ENCODE measurements at places on chromosomes 1 and 21.

DNA sequence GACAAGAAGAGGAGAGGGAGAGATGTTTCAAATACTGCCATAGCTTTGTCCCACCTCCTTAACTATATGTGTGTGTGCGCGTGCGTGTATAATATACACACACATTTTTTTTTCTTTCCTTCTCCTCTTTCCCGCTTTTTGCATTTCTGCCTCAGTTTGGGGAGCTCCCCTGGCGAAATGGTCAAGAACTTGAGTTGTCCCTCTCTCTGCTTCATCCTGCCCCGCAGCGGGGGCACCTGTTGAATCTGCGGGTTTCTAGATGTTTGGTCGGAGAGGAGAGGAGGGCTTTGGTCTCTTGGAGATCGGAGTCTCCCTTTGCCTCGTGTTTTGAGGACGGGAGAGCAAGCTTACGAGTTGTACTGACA is 504 bp downstream of the SCCPDH start:
- DNase-seq, result no peak

- no peak for DNase-seq
Measured at GRCh38 chr1:178262120-178262500, 168.2 kb downstream of the RASAL2 start.

GRCh38 chr21:43024439-43025136 is 50.2 kb downstream of the PKNOX1 start:
- no peak for DNase-seq

GRCh38 chr1:154975409-154976059 is 1.1 kb downstream of the CKS1B start:
- DNase-seq, result no peak

DNA sequence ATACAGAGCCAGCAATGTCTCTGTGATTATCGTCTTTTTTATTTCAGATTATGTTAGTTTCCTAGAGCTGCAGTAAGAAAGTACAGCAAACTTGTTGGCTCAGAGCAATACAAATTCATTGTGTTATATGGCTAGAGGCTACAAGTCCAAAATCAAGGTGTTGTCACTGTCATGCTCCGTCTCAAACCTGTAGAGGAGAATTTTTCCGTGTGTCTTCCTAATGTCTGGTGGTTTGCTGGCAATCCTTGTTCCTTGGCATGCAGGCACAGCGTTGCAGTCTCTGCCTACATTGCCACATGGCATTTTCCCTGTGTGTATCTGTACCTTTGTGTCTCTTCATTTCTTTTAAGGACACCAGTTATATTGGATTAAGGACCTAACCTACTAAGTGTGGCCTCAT is 244.4 kb downstream of the LRRIQ3 start:
- no peak for DNase-seq

DNA sequence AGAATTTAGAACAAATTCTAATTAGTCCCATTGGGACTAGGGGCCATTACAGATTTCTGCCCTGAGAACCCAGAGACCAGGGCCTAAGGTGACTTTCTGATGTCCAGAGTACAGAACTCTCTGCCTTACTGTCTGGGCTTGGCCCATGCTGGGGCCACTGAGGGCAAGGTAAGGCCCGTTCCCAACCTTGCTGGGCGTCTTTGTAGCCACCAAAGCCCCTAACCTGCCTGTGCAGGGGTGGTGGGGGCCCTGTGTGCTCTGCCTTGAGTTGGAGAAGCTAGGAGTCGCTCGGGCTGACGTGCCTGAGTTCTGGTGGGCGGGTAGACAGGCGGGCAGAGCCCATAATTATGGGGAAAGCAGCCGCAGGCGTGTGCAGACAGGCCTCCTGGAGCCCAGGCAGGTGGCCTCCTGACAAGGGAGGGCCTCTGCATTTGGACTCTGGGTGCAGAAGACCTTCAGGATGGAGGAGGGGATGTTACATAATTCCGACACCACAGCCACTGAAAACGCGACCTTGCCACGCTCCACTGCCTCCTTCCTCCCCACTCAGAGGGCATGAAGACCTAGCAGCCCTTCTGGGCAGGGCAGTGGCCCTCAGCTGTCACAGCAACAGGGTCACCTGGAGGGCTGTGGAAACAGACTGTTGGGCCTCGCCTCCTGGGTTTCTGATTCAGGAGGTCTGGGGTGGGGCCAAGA is 239.9 kb upstream of the TMEM51 start:
- no peak for DNase-seq

DNA sequence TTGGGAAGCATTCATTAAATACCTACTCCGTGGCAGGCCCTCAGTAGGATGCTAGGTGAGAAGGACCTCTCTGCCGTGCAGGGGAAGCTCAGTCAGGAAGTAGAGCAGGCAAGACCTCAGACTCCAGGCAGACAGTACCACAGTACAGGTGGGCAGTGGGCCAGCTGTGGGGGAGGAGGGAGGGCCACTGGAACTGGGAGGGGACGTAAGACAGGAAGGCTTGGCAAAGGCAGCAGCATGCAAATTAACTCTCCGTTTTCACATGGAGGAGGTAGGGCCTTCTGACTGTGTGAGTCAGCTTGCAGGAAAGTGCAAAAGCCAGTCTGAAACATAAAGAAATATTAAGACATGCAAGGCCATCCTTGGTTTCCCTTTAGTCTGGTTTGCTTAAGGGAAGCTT is 157.7 kb downstream of the TRIM33 start:
- no peak for DNase-seq

DNA sequence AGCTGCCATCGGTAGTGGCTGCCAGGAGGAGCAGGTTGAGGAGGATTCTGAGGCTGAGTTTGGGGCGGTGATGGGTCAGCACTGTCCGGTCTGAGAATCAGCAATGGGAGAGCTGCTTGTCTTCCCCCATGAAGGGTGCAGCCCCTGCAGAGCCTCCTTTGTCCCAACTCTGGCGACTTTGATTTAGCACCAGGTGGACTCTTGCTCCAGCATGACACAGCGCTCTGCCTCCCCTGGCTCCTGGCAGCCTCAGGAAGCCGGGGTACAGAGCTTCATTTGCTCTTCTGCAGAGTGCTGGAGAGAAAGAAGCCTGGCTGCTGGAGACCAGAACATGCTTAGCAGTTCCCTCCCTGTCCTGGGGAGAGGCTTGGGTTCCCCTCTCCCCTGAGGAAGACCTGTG is 13.3 kb downstream of the ZDHHC18 start:
- no peak for DNase-seq

- DNase-seq, result no peak
Measured at GRCh38 chr1:45414746-45415145, 74.5 kb upstream of the MUTYH start.

DNA sequence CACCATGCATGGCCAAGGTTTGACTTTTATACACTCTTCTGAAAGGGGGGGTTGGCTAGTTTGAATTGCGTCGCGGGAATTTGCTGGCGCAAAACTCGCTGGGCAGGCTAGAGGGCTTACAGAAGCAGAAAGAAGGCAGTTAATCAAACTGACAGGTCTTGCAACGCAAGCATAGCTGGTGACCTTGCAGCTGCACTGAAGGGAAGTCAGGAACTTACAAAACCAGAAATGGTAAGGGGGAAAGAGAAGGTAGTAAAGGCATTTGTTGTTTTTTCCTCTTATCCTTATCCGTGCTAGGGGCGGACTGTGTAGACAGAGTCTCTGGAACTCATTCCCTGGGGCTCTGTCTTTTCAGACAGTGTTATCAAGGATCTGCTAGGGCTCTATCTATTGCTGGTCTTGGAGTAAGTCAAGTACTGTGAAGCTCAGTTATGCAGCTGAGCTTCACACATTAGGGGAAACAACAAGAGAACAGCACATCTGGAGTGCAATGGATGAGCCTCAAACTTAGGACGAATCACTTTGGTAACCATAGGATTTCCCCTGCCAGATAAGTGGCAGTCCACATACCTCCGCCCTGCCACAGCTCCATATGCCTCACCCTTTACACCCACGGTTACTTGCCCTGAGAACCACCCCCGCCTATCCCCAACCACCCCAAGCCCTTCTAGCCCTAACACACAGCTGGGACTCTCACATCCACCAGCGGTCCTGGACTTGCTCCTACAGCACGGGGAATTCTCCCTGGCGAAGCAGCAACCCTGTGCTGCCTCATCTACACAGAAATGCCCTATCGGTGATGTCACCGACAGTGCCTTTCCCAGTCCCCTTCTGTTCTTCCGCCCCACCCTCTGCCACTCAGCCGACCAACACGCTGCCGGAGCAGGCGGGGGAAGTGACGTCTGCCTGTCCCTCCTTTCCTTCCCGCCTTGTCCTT is 251.4 kb downstream of the FAM72C start:
- no peak for DNase-seq

DNA sequence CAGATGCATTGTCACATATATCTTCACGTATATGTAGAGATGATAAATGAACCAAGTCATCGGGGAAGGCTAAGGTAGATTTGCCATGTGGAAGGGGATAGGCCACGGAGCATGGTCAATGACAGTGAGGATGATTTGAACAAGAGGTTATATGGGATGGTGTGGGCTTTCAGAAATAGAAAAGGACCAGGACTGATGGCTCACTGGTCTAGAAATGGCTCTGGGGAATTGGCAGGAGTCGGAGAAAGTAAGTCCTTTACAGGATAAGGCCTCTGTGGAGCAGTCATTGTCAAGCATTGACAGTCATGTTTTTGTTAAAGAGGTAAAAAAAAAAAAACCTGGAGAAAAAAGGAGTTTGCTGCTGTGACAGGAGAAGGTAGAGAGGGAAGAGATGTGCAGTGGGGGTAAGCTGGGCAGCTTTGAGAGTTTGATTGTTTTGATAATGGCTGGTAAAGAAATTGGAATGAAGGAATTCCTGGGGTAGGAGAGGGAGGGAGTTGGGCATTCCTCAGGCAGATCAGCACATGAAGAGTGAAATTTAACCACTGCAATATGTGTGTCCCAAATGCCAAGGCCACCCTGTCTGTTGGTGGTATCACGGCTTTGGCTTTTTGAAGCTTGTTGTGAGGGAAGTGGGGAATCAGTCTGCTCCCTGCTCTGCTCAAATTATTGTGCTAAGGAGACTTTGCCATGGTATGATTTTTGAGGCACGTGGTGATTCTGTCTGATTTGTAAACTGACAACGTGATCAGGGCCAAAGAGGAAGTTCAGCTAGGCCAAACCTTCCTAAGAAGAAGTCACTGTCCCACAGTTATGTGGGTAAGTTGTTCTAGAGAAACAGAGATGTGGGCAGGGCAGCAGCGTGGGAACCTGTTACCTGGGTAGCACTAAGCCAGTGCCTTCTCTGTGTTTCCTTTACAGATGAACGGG is 26.0 kb downstream of the MACF1 start:
- no peak for DNase-seq

DNA sequence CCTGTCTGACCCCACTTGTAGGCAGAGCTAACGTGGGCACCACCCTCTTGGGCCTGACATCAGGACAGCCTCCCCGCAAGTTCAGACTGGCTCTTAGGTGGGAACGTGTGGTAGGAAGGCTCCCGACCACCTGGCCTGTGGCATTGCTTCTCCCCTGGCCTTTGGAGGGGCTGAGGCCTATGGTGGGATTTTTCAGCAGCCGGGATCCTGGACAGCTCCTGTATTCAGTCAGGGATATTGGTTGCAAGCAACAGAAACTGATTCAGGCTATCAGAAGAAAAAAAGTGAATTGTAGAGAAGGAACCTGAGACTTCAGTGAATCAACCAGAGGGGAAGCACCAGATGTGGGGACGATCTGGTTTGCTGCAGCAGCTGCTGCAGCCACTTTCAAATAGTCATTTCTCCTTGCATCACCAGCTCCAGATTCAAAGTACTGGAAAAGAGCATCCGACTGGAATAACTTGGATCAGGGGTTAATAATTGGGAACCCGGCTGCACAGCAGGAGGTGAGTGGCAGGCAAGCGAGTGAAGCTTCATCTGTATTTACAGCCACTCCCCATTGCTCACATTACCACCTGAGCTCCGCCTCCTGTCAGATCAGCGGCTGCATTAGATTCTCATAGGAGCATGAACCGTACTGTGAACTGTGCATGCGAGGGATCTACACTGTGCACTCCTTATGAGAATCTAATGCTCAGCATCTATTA is 5.9 kb downstream of the RNF186 start:
- no peak for DNase-seq

- no peak for DNase-seq
Measured at GRCh38 chr1:5856246-5856815, 135.9 kb downstream of the NPHP4 start.

DNA sequence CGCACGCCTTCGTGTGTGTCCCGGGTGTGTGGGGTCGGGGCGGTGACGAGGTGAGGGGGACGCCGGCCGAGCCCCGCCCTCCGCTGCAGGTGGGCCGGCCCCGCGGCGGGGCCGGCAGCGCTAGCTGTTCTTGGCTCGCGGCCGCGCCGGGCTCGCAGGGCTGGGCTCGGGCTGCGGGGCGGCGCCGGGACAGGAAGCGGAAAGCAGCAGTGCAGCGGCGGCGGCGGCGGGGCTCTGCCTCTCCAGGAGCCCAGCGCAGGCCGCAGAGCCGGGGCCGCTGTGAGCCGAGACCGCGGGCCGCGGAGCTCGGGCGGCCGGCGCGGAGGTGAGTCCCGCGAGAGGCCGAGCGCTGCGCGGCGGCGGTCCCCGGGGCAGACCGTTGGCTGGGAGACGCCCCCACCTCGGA is at the start of gene VANGL1:
VANGL1 (plus strand) TSS at position 209 of the 406 bp plus-strand sequence. CDS start 9,444 bp downstream, outside the sequence.
- DNase-seq, result no peak

- no peak for DNase-seq
Measured at GRCh38 chr1:231059566-231060193, 19.6 kb upstream of the FAM89A start.

DNA sequence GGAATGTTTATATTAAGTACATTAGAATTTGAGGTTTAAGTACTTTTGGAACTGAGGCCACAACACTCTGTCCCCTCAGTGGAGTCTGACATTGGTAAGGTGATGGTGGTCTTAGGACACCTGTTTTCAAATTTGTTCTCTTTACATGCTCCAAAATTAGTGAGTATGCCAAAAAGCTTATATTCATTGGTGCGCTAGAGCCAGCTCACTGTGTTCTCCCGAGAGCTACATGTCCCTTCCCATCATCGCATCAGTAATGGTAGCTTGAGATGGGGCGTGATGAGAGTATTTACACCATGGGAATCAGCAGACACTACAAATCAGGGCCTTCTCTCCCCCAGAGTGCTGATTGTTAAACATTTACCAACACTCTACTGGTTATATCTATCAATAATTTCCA is 19.5 kb downstream of the ETS2 start:
- no peak for DNase-seq

DNA sequence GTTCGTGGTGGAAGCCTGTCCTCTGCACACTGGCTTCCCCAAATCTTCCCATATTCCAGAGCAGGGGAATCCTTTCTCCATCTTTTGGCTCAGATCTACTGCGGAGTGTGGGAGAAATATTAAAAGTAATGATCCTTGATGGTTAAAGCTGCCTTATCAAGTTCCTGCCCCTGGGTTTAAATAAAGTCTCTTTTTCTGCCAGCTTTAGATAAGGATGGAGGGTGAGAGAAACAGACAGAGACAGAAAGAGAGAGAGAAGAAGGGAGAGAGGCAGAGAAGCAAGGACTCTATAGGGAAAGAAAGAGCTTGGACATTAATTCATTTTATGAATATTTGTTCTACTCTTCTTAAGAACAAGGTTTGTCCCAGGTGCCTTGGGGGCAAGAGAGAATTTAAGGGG is 98.0 kb downstream of the KCNJ15 start:
- no peak for DNase-seq

GRCh38 chr1:32817159-32817814 is at the start of the genes S100PBP and YARS1:
S100PBP (plus strand) TSS chr1:32817653; CDS start chr1:32826100, 8,447 bp downstream.
YARS1 (minus strand) TSS chr1:32817358; CDS start chr1:32817244, 114 bp downstream.
- peak; percentile 99 for DNase-seq

DNA sequence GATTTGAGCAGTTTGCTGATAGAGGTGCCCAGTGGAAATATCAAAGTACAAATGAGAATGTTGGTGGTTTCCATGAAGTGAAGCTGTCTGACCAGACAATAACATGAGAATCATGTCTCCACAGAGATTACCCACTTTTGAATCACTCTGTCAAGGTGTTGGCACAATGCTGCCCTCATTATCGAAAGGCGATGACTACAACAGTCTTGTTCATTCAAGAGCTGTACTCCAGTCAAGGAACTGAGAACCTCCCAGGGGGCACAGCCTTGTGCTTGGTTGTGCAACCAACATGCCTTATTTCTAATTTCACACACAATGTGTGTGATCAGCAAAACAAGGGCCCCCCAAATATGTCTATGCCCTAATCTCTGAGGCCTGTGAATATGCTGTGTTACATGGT is 35.7 kb downstream of the ETS2 start:
- DNase-seq, result no peak
